ENCODE measurements at places on chromosomes 12 and 14.

GRCh38 chr12:53217931-53218307 lies 10.9 kb upstream of the ITGB7 start:
- no peak for DNase-seq

DNA sequence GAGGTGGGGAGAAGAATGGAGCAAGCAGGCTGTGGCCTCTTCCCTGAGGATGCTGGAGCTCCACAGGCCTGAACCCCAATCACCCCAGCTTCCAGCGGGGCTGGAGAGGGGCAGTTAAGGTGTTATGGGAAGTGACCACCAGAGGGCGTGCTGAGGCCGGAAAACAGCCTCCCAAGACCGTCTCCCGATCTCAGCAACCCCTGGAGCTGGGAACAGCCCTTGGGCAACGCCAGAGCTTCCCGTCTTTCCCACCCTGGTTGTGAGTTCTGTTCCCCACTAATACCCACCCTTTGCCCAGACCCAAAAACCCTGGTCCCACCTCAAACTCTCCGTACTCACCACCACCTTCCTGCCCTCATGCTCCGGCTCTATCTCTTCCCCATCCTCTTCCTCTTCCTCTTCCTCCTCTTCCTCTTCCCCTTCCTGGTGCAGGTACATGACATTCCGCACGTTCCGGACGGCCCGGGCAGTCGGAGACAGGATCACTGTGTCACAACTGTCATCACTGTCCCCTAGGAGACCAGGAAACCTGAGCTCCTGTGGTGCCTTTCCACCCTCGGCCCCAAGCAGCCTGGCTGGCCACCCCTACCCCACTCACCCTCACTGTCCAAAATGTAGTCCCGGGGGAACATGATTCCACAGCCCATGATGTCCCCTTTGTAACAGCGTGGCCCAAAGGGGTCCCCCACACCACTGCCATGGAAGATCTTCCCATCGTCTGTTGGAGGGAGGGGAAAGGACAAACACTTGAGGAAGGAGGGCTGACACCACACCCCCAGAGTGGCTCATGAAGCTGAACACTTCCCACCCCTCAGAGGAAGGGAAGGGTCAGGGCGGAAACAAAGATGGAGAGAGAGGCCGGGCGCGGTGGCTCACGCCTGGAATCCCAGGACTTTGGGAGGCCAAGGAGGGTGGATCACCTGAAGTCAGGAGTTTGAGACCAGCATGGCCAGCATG lies 12.9 kb downstream of the SPRYD3 start:
- DNase-seq, result peak; percentile 90

- DNase-seq, result no peak
Measured at GRCh38 chr12:22321018-22321605, 13.4 kb downstream of the ST8SIA1 start.

DNA sequence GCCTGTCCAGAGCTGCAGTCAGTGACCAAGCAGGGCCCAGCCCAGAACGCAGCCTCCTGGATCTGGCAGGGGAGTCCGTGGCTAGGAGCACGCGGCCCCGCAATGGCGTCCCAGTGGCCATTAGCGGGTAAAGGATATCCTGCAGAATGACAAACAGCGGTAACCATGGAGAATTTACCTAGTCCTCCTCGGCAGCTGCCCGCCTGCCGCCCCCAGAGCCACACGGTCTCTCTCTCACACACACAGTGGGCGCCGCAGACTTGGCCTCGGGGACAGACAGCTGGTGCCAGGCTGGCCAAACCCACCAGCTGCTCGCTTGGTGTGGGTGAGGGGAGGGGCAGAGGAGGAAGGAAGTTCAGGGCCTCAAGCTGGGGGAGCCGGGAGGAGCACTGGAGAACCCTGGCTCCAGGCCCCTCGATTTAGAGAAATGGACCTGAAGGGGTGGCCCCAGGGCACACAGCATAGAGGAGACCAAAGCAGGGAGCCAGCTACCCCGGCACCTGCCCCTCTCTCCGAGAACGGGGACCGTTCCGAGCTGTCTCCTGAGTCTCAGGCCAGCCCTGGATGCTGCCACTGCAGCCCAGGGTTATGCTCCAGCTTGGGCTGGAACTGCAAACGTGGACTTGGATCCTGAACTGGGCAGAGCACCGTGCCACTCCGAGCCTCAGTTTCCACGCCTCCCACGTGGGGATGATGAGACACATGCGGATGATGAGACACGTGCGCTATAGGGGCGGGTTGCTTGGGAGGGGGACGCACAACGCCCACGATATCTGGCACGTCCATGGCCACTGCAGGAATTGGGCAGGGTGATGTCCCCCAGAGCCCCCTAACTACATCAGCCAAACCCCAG lies 3.4 kb downstream of the CDK2AP1 start:
- DNase-seq, result peak; percentile 24

- no peak for DNase-seq
Measured at GRCh38 chr12:31989571-31990362, 30.6 kb downstream of the RESF1 start.
